ENCODE measurements at places on chromosomes 3 and 15.

- no peak for DNase-seq
Observed at GRCh38 chr3:70003119-70003518, 3.6 kb downstream of the SAMMSON start.

GRCh38 chr15:97479957-97480356 is 480.5 kb upstream of the ARRDC4 start:
- DNase-seq = no peak

DNA sequence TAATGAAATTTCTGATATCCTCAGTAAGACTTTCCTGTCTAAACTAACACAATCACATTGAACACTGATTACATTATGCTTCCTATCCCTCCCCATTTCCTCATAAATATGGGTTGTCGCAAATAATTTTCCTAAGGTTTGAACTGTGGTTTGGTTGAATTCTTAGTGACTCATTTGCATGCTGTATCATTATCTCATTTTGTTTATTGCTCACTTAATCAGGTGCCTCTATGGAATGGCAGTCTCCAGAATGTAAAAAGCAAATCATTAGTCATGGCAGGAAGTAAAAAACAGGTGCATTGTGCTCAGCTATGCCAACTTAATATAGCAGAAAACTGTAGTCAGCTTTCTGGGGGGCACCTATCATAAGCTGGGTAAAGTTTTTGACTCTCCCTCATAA is 216.0 kb upstream of the ZBTB20 start:
- peak; percentile 28 for DNase-seq

- DNase-seq = no peak
Observed at GRCh38 chr3:135081856-135082434, 286.9 kb downstream of the EPHB1 start.

- DNase-seq = peak; percentile 32
Observed at GRCh38 chr15:57551715-57552677, 39.7 kb upstream of the MYZAP start.

DNA sequence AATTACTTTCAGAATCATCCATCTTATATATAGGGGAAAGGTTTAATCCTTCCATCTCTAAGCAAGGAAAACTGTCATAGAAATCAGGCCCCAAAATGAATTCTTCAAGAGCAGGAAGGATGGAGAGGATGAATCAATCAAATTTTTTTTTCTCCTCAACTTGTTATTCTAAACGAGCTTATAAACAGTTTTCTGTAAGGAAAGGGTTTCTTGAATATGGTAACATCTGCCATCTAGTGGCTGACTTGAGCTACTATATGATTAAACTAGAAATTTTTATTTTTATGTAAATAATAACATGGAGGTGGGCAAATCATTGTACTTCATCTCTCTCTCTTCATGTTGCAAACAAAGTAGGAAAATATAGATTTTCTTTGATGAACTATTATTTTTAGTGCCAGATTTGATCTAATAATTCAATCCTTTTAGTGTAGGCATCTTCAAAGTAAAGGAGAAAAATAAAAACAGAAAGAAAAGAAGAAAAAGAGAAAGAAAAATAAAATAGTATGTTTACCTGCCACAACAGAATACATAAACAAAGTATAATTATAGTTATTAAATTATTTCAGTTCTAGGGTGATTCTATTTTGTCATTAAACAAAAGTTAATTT is 146.6 kb downstream of the SERPINI1 start:
- DNase-seq = peak; percentile 73

GRCh38 chr3:16741103-16741758 is 136.0 kb upstream of the DAZL start:
- DNase-seq = peak; percentile 100

GRCh38 chr3:49414753-49415152 is 2.5 kb downstream of the TCTA start:
- no peak for DNase-seq

- DNase-seq = peak; percentile 78
Observed at GRCh38 chr3:129224984-129225393, 24.4 kb upstream of the COPG1 start.

GRCh38 chr3:10637342-10637741 is 132.0 kb upstream of the ATP2B2 start:
- DNase-seq = no peak

- no peak for DNase-seq
Observed at GRCh38 chr3:22372292-22373062, 621.5 kb upstream of the ZNF385D start.

DNA sequence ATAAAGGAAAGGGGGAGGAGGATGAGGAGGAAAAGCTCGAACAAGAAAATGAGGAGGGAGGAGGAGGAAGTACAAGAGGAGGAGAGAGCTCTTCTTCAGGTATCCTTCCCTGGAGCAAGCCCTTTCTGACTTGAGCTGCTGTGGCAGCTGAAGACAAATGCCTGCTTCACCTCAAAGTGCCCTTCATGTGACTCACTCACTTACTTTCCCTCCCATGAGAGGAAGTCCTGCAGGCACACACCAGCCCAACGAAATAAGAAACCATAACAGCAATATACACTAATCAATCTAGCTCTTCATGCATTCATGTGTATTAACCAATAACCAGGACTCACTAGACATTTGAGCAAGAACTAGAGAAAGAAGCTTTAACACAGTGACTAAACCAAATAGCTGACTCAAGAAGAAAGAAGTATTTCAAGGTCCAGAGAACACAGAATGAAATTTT is 251.9 kb downstream of the IGSF11 start:
- no peak for DNase-seq

- no peak for DNase-seq
Observed at GRCh38 chr15:90817117-90818057, 51.0 kb upstream of the FURIN start.

- no peak for DNase-seq
Observed at GRCh38 chr15:88841236-88841635, 38.0 kb downstream of the ACAN start.

DNA sequence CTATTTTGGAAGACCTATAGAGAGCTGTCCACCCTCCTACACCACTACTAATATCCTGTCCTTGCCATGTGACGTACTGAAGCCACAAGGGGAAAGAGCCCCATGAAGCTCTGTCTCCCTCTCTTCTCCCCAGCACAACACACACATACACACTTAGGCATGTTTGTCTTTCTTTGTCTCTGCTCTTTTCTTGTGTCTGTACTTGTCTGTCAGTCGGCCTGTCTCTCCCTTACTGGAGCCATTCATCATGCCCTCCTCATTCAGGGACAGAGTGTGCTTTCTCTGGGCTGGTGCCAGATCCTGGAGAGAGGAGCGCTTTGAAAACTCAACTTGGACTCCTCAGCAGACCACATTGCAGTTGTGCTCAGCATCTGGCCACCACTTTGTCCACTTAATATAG is 47.6 kb downstream of the PSMD6 start:
- DNase-seq = peak; percentile 90

GRCh38 chr15:76333720-76334437 is 2.7 kb upstream of the ISL2 start:
- no peak for DNase-seq

GRCh38 chr3:102084006-102084405 is 234.7 kb downstream of the NFKBIZ start:
- DNase-seq = peak; percentile 55

- DNase-seq = peak; percentile 55
Observed at GRCh38 chr3:193040836-193041672, 123.4 kb upstream of the MB21D2 start.

- DNase-seq = peak; percentile 70
Observed at GRCh38 chr3:29333576-29333975, 52.7 kb downstream of the RBMS3 start.

DNA sequence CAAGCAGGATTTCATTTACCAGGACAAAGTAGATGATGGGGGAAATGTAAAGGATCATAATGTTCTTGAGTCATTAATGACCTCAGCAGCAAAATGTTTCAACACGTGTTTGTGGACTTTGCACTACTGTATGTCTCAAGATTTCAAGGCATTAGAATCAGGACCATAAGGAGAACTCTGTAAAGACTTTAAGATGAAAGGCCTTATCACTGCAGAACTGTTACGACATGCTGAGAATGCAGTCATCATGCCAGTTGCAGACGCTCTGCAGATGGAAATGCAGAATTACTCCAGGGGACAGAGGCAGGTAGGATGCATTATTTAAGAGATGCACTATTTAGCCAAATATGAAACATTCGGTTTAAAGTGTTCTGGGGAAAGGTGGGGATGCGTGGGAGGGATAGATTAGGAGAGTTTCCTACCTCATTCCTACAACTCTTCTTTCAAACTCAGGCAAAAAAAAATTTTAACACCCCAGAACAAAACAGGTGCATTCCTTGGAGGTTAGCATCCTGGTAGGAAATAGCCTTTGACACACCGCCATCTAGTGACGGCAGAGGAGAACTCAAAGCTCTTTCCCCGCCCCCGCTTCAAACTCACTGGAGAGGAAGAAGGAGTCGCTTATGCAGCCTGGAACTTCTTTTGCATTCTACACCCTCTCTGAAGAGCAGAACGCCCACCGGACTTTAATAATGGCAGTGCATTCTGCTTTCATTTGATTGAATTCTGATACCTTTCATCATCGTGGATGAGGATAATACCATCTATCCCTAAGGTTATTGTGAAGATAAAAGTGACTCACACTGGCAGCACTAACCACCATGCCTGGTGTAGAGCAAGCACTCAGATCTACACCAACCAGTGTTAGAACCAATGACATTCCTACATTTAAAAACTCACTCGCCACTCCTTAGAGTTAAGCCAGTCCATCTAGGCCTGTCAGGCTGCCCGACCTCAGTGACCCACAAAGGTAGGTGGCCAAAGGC is 43.1 kb upstream of the TOPAZ1 start:
- peak; percentile 75 for DNase-seq

DNA sequence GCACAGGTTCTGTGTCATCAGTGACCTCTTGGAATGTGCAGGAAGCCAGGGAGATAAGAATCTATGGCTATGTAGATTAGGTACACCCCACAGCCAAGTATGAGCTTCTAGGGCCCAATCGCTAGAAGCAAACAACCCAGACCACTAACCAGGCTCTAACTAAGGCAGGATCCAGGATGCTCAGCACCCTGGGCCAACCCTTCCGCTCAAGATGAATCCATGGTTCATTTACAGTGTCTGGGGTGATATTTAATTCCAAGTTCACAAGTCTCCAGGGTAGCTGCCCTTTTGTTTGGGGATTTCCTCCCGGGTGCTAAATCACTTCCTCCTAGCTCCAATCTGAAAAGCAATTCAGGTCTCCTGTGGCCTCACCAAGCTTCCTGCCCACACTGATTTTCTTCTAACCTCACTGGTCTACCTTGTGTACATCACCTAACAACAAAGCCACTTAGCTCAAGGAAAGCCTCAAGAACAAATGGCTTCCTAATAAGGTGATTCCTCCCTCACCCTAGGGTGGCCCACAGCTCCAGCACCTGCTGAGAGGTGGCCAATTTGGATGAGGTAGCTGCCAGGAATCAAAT is 2.4 kb downstream of the EHD4 start:
- no peak for DNase-seq

DNA sequence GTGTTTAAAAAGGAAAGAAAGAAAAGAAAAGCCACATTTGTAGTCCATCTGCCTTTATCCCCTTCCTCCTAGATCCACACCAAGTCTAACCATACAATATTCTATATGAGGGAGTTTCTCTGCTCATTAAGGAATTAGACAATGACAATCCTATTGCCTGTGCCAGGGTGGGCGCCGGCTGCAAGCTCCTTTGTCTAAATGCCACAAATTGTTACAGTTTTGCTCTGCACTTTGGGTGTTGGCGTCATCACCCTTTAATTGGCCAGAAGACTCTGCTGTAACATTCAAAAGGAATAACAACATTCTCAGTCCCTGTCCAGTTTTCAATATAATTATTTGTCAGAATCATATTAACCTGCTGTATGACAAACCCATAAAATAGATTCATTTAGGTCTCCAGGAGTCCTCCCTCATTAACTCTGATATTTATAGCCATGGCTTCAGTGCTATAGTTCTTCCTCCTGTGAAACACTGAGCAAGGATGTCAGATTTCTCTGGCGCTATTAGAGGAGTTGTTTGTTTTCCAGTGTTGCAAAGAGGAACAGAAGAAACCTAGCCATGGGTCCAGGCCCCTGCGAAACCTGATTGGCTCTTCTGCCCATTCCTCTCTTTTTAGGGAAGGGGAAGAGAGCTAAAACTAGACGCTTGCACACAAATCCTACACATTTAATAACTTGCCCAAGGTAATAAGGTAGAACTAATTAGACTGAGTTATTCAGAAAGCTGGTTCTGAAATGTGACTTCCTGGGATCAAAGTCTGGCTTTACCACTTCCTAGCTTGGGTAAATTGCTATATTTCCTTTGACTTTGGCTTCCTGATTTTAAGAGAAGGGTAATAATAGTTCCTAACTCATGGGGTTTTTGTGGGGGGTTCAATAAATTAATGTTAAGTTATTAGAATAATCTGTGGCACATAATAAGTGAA is 112.4 kb downstream of the CD47 start:
- no peak for DNase-seq

DNA sequence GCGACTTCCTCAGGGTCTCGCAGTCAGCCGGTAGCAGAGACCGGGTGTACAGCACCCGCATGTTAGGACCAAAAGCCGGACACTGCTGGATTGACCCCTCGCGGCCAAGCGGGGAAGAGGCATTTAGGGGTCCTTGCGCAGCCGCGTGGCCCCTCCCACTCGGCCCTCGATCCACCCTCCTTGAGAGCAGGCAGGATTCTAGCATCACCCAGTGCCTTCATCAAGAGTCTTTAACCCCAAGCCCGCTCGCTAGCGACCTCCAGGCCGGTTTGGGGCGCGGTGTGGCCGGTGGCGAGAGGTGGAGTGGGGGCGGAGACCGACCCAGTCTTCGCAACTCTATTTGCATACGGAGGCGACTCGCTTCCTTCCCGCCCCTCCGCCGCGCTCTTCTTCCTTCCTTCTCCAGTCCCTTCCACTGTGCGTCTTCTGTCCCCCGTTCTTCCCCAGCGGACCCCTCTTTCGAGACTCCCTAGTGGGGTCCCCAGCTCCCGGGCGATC is at the start of gene ST6GAL1:
Gene ST6GAL1, plus strand, starts transcription at position 384 of the 498 bp plus-strand sequence. CDS start 112,178 bp downstream, outside the sequence.
- peak; percentile 45 for DNase-seq

DNA sequence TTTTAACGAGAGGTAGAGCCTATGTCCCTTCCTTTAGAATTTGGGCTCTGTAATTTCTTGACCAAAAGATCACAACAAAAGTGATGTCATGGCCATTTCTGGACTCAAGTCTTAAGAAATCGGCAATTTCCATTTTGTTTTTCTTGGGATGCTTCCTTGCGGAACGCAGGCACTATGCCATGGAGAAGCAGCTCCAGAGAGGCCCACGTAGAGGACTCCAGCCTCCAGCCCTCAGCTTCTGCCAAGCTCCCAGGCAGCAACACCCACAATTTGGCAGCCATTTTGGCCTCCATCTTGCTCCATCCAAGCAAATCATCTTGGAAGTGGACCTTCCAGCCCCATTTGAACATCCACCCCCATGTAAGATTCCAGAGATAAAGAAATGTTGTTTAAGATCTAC is 6.0 kb upstream of the GPD1L start:
- no peak for DNase-seq

- no peak for DNase-seq
Observed at GRCh38 chr3:4503050-4503449, 9.9 kb downstream of the ITPR1 start.

- DNase-seq = peak; percentile 51
Observed at GRCh38 chr3:104437891-104438290, 928.8 kb upstream of the ALCAM start.

All from fibroblast of mammary gland (primary cell).